AG09309 (cell line): ENCODE measurements at places on chromosomes 11 and 22.

GRCh38 chr22:44848296-44848741, 95.9 kb downstream of the ARHGAP8 start:
- DNase-seq = no peak

DNA sequence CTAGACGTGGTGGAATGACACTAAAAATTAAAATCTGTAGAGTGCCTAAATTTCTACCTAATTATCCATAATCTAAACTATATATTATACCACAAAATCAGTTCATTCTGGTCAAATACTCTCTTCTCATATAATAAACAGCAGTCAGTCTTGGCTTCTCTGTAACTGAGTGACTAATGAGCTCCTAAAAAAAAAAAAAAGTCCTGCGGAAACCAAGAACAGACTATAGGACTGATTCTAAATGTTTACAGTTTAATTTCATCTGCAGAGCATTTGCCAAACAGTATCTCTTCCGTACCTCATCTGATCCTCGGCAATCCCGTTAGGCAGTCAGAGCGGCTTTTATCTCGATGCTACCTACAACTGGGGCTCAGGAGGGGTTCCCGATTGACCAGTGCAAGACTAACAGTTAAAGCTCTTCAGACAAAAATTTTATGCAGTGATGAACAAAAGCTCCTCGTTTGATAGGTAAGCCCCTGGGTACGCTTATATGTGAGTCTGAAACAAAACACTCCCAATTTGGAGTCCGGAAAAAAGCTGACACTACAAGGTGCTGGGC, 686 bp downstream of the KIF18A start:
- DNase-seq = no peak

- no peak for DNase-seq
Measured at GRCh38 chr11:88281317-88281712, 56.2 kb downstream of the CTSC start.

GRCh38 chr11:45145083-45145378, 1.4 kb upstream of the PRDM11 start:
- DNase-seq = no peak

GRCh38 chr22:22168190-22168940, 76.2 kb upstream of the VPREB1 start:
- peak; percentile 5 for DNase-seq

- DNase-seq = no peak
Measured at GRCh38 chr11:42901084-42901483, 410.7 kb upstream of the API5 start.

GRCh38 chr11:128726458-128727139, 32.7 kb downstream of the FLI1 start:
- no peak for DNase-seq

GRCh38 chr22:20974336-20974955, 7.4 kb downstream of the AIFM3 start:
- DNase-seq = no peak

DNA sequence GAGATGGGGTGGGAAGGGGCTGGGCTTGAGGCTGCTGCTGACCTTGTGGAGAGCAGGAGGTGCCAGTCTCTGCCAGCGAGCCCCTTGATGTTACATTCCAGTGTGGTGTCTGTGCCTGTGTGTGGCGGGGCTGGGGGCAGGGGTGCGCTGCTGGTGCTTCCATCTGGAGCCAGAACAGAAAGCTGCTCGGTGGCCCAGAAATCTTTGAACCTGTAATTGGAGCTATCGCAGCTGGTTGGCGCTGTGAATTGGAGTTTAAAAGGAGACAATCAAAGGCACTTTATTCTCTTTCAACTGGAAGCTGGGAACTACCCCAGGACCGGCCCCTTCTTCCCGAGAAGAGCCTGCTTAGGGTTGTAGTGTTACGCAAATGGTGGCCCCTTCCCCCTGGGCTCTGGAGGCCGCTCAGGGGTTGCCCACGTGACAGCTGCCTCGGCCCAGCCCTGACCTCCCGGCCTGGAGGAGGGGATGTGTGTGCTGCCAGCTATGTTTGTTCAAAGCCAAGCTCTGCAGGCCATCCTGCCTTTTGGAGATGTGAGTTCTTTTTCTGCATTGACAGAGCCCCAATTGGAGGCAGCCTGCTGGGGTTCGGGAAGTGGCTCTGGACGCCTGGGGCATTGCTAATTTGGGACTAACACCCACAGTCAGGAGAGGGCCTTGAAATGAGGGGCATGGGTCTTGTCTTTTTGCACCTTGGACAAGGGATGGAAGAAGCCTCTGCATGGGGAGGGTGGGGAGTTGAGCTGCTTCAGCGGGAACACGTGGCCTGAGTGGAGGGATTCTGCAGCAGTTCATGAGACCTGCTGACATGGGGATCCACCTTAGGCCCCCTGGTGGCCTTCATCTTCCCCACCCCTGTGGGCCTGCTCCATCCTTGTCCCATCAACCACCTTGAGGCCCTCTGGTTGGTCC, 14.0 kb upstream of the ARSA start:
- DNase-seq = no peak

GRCh38 chr11:32894149-32894827, 1.7 kb downstream of the QSER1 start:
- DNase-seq = peak; percentile 29

GRCh38 chr22:27844256-27844655, 42.7 kb upstream of the MN1 start:
- no peak for DNase-seq

- DNase-seq = no peak
Measured at GRCh38 chr11:17063171-17064002, 14.1 kb downstream of the RPS13 start.

- DNase-seq = no peak
Measured at GRCh38 chr22:33817512-33818127, 102.7 kb downstream of the LARGE1 start.

GRCh38 chr11:125443767-125444311, 52.2 kb downstream of the FEZ1 start:
- DNase-seq = no peak

DNA sequence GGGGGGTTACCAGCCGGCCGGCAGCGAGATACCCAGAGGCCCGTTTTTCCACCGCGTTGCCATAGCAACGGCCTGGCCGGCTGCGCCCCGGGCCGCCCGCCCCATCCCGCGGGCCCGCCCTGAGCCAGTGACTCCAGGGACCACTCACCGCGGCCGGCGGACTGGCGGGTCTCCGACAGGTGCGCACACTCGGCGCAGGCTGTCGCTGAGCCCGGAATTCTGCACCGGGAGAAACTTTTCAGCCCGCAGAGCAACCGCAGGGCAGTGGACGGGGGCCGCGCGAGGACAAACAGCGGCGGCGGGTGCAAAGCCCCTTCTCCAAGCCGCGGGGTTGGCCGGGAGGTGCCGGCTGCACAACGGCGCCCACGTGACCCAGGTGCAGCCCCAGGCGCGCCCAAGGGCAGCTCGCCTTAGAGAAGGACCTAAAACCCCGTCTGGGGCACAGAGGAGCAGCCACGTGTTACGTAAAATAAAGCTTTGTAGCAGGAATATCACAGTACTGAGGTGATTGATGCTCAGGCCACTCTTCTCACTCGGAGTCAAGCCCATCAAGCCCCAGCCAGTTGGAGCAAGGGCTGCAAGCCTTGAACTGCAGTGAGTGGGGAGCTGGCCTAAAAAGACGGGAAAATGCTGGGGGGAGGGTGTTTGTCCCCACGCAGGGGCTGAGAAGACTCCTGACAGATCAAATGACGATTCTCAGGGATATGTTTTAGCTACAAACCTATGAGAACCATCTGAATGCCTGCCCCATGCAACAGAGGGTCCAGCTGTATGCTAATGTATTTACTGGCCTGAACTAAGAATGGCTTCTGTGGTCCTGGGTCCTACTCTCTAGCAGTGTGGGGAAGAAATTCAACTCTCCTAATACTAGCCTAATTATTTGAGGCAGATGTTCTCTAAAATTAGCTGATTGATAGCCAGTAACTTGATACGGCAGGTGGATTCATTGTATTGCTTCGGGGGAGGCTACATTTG, at the start of gene STK33:
Gene STK33 (minus strand): TSS at position 294 of the 975 bp plus-strand sequence. CDS start 119,323 bp downstream, outside the sequence.
- no peak for DNase-seq

- DNase-seq = no peak
Measured at GRCh38 chr11:1920128-1920908, 815 bp downstream of the TNNT3 start.

GRCh38 chr11:105738986-105739795, 129.3 kb downstream of the GRIA4 start:
- no peak for DNase-seq

DNA sequence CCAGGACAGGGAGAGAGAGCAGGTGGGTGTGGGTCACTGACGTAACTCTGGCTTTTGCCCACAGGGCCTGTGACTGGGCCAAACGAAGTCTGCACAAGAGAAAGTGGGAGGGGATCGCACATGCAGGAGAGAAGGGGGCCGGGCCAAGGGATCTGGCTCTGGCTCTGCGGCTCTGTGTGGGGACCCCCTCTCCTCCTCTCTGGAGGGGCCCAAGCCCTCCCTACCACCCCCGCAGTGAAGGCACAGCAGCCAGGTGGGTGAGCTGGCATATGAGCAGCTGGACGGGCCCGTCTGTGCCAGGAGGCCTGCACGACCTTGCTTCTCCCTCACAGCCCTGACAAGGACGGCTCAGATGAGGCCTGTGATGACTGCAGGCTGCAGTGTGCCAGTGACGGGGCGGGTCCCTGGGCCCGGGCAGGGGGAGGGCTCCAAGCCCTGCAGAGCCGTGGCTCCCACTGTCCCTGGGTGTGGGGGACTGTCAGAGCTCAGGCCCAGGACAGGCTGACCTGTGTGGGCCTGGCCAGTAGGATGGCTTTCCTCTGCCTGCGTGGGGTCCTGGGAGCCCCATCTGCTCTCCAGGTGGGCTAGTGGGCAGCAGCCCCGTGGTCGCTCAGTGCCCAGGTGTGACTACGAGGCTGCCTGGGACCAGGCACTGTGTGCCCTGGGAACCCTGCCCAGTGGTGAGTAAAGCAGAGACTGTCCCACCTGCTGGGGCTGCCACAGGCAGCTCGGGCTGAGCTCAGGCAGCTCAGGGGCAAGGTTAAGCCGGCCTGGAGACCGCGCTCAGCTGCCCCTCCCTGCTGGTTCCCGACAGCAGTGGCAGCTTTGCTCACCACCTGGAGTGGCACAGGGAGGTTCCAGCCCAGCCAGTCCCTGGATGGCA, 22.2 kb downstream of the MRGPRG start:
- no peak for DNase-seq

DNA sequence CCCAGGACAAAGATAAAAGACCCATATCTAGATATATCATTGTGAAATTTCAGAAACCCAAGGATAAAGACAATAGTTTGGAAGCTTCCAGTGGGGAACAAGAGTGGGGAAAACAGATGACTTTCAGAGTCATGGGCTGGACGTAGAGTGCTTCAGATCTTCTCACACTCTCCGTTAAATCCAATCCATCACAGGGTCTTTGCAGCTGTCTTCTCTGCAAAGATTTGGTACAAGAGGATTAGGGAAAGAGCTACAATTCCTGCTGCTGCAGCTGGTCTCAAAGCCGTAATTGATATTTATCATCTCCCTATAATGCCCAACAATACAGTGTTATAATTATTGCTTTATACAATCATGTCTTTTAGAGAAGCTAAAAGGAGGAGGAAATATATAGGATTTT, 63.4 kb upstream of the CLPB start:
- DNase-seq = no peak

GRCh38 chr11:85869781-85870180, 14.6 kb downstream of the CCDC83 start:
- DNase-seq = no peak
